ENCODE measurements at places on chromosomes 7 and 10. TPM values are rescaled to one million over a fixed set of nuclear protein-coding genes. Genes with fewer than 3 reads are reported as not detected.

DNA sequence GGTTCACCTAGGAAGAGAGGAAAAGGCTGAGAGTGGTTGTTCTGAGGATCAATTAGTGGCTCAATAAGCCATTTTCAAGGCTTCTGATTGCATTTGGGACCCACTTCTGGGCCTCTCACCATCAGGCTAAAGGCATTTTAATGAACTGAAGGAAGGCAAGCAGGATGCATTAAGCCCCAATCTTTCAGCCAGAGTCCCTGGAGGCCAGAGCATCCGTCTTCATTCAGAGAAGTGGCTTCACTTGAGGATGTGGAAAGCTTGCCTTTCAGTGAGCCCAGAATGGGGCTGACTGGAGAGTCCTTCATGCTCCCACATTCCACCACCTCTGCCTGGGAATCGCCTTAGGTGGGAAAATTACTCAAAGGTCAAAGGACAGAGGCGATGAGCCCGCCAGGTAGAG is 41.8 kb downstream of the COL17A1 start:
- no peak overlapping the region for H3K4me3 ChIP-seq
- H3K27ac ChIP-seq = no peak overlapping the region
- H3K4me1 ChIP-seq = no peaks in the 10 kb centered on the region
- no peak for DNase-seq
- H3K27me3 ChIP-seq = no peaks in the 10 kb centered on the region

ANKRD30A gene
- total RNA-seq = not detected

- H3K27ac ChIP-seq = peak overlapping the region; percentile 79
- peaks cover 74% of the 10 kb centered on the region for H3K4me1 ChIP-seq
- no peak overlapping the region for H3K4me3 ChIP-seq
Observed at GRCh38 chr10:77562742-77563141, 74.9 kb downstream of the KCNMA1 start.

DNA sequence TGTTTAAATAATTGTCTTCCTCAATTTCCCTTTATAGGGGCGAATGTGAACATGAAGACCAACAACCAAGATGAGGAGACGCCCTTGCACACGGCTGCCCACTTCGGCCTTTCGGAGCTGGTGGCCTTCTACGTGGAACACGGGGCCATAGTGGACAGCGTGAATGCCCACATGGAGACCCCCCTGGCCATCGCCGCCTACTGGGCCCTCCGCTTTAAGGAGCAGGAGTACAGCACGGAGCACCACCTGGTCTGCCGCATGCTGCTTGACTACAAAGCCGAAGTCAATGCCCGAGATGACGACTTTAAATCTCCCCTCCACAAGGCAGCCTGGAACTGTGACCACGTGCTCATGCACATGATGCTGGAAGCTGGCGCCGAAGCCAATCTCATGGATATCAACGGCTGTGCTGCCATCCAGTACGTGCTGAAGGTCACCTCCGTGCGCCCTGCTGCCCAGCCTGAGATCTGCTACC is 42.1 kb downstream of the ASB4 start:
- no peaks in the 10 kb centered on the region for H3K36me3 ChIP-seq
- DNase-seq = no peak
- no peak overlapping the region for H3K27ac ChIP-seq
- no peaks in the 10 kb centered on the region for H3K27me3 ChIP-seq
- H3K4me1 ChIP-seq = no peaks in the 10 kb centered on the region

DNA sequence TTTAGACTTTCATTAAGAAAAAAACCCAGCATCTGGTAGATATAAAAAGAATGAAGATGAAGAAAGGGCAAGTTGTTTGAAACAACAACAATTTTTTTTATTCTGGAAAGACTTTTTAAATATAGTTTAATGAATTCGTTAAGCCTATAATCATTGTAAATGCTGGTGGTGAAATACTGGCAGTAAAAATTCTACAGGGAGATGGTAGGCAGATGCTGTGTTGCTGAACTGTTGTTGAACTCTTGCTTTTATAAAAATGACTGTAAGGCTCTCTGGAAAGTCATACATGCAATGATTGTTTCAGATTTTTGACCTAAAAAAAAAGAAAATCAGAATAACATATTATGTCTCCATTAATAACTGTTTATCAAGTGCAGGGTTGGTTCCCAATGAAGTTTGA is 39.0 kb downstream of the SCIN start:
- no peak for DNase-seq
- H3K36me3 ChIP-seq = no peaks in the 10 kb centered on the region
- H3K4me3 ChIP-seq = no peak overlapping the region
- H3K27me3 ChIP-seq = no peaks in the 10 kb centered on the region

GRCh38 chr10:29876008-29876555 is 183.3 kb downstream of the JCAD start:
- no peaks in the 10 kb centered on the region for H3K27me3 ChIP-seq
- no peak overlapping the region for H3K4me3 ChIP-seq
- H3K36me3 ChIP-seq = no peaks in the 10 kb centered on the region
- DNase-seq = peak; percentile 78
- H3K4me1 ChIP-seq = peaks cover 16% of the 10 kb centered on the region

DNA sequence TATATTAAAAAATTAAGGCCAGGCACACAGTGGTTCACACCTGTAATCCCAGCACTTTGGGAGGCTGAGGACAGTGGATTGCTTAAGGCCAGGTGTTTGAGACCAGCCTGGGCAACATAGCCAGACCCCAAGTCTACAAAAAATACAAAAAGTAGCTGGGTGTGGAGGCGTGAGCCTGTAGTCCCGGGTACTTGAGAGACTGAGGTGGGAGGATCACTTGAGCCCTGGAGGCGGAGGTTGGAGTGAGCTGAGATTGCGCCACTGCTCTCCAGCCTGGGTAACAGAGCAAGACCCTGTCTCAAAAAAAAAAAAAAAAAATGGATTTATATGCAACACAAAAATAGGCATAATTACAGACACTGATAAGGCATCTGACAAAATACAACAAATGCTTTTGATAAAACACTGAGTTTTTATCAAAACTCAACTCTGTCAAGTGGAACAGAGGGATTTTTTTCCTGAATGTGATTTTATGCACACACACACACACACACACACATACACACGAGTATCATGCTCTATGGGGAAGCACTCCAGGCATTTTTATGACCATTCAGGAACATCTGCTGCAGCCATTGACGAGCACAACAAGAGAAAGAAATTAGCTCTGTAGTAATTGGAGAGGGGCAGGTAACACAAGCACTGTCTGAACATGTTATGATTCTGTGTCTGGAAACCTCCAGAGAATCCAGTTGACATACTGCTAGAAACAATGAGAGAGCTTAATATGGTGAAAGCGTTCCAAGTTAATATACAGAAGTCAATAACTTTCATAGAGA is 193.1 kb downstream of the WDR37 start:
- no peaks in the 10 kb centered on the region for H3K36me3 ChIP-seq
- DNase-seq = no peak
- H3K27me3 ChIP-seq = no peaks in the 10 kb centered on the region
- H3K4me3 ChIP-seq = no peak overlapping the region
- no peaks in the 10 kb centered on the region for H3K4me1 ChIP-seq

DNA sequence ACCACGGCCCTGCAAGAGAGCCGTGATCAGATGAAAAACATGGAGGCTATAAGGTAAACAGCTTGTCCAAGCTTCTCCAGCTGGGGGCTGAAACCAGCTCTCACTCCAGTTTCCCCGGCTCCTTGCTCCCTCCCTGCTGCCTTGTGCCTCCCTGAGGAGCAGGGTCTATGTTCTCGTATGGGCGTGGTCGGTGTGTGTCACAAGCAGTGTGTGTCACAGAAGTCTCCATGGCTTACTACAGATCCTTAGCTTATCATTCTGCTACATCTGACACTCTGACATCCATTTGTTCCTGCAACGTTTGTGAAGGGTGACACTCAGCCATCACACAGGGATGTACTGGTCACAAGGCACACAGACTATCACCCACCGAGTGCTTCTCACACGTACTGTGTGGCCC is 54.6 kb downstream of the CSGALNACT2 start:
- H3K27ac ChIP-seq = no peak overlapping the region
- peaks cover 10% of the 10 kb centered on the region for H3K36me3 ChIP-seq
- H3K27me3 ChIP-seq = no peaks in the 10 kb centered on the region

CCL26 gene
- not detected for total RNA-seq

DNA sequence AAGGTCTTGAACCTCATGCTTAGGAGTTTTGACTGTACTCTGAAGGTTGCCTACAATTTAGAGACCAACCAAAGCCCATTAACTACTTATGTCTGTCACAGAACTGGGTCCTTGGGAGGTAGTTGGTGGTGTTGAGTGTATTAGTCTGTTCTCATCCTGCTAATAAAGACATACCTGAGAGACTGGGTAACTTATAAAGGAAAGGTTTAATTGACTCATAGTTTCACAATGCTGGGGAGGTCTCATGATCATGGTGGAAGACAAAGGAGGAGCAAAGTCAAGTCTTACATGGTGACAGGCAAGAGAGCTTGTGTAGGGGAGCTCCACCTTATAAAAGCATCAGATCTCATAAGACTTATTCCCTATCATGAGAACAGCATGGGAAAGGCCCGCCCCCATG is 319.6 kb upstream of the ZMIZ1 start:
- H3K4me1 ChIP-seq = no peaks in the 10 kb centered on the region
- H3K27ac ChIP-seq = no peak overlapping the region
- no peaks in the 10 kb centered on the region for H3K27me3 ChIP-seq
- DNase-seq = no peak
- no peak overlapping the region for H3K4me3 ChIP-seq

RBM20 gene
- total RNA-seq = 4.8 TPM

DNA sequence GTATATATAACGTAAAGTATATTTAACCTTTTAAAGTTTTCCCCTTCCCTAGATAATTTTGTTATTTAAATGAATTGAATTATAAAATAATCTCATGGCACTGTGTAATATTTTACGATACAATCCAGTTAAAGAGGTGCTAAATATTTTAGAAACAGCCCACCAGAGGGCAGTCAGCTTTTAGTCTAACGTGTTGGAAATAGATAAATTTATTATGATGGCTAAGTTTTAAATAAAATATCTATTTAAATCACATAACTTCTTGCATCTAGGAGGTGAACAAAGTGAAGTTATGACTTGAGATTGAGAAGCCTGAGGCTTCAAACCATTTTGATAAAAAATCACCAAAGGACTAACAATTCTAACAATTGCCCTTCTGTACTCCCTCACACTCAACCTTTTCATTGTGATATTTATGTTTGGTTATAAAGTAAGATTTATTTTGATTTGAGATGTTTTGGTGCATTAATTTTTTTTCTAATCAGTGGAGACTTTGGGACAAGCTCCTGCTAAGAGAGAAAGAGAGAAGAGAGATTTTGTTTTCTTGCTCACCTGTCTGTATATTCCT is 171.5 kb upstream of the SP4 start:
- H3K27me3 ChIP-seq = no peaks in the 10 kb centered on the region
- H3K4me1 ChIP-seq = no peaks in the 10 kb centered on the region
- H3K36me3 ChIP-seq = no peaks in the 10 kb centered on the region
- H3K27ac ChIP-seq = no peak overlapping the region
- H3K4me3 ChIP-seq = no peak overlapping the region

AEBP1 gene
- total RNA-seq = 1,349 TPM

DNA sequence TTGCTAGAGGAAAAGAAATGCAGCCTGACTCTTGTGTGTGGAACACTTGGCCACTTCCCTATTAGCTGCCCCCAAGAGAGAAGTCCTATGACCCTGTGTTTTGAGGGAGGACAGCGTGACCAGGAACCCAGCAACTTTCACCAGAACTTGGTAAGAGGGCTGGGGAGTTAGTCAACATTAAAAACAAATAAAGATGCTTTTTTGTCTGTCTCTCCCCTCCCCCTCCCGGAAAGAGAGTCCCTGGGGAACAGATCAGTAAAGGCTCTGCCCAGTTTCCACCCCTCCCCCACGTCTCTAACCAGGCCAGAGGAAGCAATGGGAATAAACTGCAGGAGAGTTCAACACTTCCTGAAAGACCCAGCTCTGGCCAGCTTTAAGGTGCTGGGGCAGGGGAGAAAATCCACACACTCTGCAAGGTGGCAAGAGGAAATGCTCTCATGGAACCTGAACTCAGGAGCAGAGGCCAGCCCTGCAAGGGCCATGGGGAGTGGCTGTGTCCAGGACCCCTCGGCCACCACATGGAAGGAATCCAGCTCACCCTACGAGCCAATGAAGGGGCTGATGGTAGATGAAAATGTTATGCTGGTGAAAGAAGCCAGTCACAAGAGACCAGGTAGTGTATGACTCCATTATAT is 21.5 kb downstream of the SH3PXD2A start:
- peaks cover 19% of the 10 kb centered on the region for H3K4me1 ChIP-seq
- H3K4me3 ChIP-seq = no peak overlapping the region
- no peak overlapping the region for H3K27ac ChIP-seq
- no peak for DNase-seq

KCND2 gene
- 0.21 TPM for total RNA-seq

DNA sequence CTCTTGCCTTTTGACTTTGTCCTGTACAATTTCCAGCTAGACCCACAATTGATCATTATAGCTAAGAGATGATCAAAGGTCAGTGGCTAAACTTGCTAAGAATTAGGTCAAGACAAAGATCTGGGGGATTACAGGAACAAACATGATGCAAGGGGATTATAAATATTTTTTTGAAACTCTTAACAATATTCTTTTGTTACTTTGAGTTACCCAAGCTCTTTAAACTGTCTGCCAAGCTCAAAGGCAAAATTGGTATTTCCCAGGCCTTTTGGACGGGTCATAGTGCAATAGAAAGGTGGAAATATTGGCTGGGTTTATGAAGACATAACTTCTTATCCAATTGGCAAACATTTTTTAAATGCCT is 23.4 kb downstream of the TBXAS1 start:
- H3K27me3 ChIP-seq = no peaks in the 10 kb centered on the region
- H3K36me3 ChIP-seq = no peaks in the 10 kb centered on the region
- no peak for DNase-seq
- H3K27ac ChIP-seq = no peak overlapping the region

Measured in ascending aorta (tissue), 2 donors.